NCI-H1092 treated with DMSO at 0.1 percent for 48 hours (cell line): ENCODE measurements at places on chromosomes 12 and 14.

GRCh38 chr14:33163600-33163999 is 224.9 kb downstream of the NPAS3 start:
- peak; percentile 61 for DNase-seq

- no peak for DNase-seq
Measured at GRCh38 chr14:79265366-79265946, 945.8 kb downstream of the DIO2 start.

- DNase-seq = no peak
Measured at GRCh38 chr12:113996026-113996425, 29.9 kb upstream of the RBM19 start.

DNA sequence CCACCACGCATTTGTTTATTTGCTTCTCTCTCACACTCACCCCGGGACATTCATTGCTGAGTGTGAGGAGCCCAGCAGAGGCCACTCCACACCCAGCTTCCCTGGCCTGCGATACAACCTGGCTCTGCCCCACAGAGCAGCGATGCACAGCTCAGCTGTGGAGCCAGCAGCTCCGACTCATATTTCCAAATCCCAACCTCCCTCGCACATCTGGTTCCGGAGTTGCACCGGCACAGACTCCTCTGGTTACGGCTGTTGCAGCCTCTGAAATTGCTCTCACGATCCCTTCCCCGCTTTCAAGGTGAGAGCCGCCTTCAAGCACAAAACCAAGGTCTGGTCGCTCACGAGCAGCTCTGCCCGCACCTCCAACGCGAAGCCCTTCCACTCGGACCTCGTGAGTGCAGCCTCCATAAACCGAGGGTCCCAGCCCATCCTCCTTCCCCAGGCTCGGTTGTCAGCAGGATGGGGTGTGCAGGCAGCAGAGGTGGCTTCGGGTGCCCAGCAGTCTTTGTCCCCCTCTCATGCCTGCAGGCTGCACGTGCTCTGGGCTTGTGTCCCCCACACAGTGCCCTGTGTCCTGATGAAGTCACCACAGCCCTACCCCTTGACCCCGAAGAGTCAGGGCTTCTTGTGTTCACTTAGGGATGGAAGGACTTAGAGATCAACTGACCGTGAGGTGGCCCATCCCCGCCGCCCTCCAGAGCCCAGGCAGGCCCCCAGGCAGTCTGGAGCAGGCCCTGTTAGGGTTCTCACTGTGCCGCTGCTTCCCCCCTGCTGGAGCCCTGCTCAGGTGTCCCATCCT is 184.3 kb downstream of the ADGRD1 start:
- DNase-seq = no peak

- DNase-seq = no peak
Measured at GRCh38 chr14:23697680-23698079, 61.5 kb downstream of the DHRS2 start.

DNA sequence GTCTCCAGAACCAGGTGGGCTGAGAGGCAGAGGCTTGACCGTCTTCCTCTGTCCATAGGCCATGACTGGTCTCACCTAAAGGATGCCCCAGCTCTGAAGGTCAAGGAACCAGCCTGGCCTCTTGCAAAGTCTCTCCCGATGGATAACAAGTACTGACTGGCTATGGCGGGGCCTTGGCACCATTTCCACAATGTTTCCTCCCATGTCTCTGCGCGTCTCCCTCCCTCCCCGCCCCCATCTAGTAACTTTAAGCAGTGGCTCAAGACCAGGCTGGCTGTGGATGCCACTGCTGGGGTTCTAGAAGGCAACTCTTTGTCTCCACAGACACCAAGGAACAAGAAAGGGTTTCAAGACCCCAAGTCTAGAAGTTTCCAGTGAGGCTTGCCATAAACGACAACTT is 275.5 kb downstream of the DPF3 start:
- no peak for DNase-seq

DNA sequence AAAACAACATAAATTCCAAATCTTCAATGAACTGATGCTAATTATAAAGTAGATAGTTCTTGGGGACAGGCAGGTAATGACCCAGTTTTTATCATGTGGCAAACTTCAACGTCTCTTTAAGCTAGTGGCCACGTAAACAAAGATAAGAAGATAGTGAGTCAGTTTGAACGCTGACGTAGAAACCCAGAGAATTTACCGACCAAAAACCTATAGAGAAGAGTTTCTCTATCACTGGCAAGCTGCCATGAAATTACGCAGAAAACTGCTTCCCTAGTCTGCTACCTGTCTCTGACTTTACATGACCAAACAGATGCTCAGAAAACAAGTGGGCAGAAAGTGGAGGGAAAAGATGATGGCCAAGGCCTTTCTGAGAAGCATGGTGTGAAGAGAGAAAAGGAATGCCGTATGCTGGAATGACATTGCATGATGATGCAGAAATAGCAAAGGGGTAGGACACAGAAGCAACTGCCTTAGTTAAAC is 136.3 kb downstream of the ITPR2 start:
- no peak for DNase-seq

- peak; percentile 96 for DNase-seq
Measured at GRCh38 chr12:63843721-63844390, 644 bp upstream of the SRGAP1 start.

DNA sequence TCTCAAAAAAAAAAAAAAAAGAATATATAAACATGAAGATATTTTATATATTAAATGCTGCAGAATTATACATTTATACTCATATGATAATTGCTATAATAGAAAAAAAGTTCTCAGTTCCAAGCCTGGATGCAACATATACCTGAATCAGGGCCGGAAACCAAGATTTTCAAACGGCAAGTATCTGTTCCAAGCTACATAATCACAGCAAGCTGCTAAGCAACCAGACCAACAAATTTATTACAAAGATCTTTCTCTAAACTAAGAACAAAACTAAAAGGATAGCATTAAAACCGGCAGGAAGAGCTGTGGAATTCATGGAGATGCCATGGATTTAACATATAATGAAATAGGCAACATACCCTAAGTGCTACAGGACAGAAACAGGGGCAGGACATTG is 7.1 kb downstream of the RACGAP1 start:
- DNase-seq = no peak
